ENCODE measurements at places on chromosomes 16 and 17. TPM values are rescaled to one million over a fixed set of nuclear protein-coding genes. Genes with fewer than 3 reads are reported as not detected.

GRCh38 chr17:33989361-33990148 lies 265.5 kb upstream of the CCL2 start:
- H3K36me3 ChIP-seq = no peaks in the 10 kb centered on the region
- H3K27me3 ChIP-seq = peaks cover 2% of the 10 kb centered on the region
- H3K27ac ChIP-seq = no peak overlapping the region
- H3K4me1 ChIP-seq = no peaks in the 10 kb centered on the region
- no peak overlapping the region for H3K4me3 ChIP-seq
- no peak for DNase-seq

- H3K27ac ChIP-seq = no peak overlapping the region
- peaks cover 2% of the 10 kb centered on the region for H3K36me3 ChIP-seq
- DNase-seq = peak; percentile 91
- peak overlapping the region; percentile 7 for H3K4me3 ChIP-seq
- H3K27me3 ChIP-seq = no peaks in the 10 kb centered on the region
These were observed 10.3 kb downstream of the ZNF771 start for GRCh38 chr16:30417529-30418349.

- no peak overlapping the region for H3K4me3 ChIP-seq
- DNase-seq = no peak
- no peaks in the 10 kb centered on the region for H3K4me1 ChIP-seq
These were observed 40.0 kb upstream of the RBFOX3 start for GRCh38 chr17:79650861-79651260.

GRCh38 chr16:9323170-9323569 lies 231.7 kb downstream of the HAPSTR1 start:
- H3K36me3 ChIP-seq = no peaks in the 10 kb centered on the region
- H3K27me3 ChIP-seq = no peaks in the 10 kb centered on the region
- DNase-seq = no peak

GRCh38 chr16:64907844-64908243 lies 214.0 kb downstream of the CDH11 start:
- H3K4me1 ChIP-seq = peaks cover 4% of the 10 kb centered on the region
- no peaks in the 10 kb centered on the region for H3K36me3 ChIP-seq
- no peaks in the 10 kb centered on the region for H3K27me3 ChIP-seq
- no peak overlapping the region for H3K4me3 ChIP-seq
- no peak for DNase-seq

DNA sequence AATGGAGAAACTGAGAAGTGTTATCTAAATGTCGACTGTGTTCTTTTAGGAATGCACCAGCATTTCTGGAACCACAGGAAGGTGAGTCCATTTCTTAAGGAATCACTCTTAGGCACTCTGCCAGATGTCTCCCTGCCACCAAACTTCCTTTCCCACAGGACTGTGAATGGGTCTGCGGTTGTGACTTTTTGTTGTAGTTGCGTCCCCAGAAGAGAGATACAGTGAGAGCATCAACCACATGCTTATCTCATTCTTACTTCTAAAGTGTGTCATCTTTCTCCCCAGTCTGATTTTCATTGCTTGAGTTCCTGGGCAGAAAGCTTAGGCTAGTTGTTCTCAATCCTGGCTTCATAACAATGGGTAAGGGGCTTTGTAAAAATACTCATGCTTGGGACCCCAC lies 13.4 kb downstream of the ITPRIPL2 start:
- DNase-seq = no peak
- no peak overlapping the region for H3K27ac ChIP-seq
- no peak overlapping the region for H3K4me3 ChIP-seq

DNA sequence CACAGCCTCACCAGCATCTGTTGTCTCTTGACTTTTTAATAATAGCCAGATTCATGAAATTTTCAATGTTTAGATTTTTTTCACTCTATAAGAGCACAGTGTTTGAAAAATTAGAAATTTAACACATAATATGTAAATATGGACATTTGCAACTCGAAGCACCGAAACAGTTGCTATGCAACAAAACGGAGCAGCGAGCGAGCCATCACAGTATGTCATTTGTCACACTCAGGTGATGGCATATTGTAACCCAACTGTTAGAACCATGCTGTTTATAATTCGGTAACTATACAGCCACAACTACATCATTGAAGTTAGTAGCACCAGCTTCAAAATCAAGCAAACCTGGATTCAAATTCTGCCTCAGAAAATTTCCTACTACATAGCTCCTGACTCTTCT lies 410.8 kb downstream of the NPIPA8 start:
- no peak overlapping the region for H3K27ac ChIP-seq
- no peaks in the 10 kb centered on the region for H3K4me1 ChIP-seq
- no peak overlapping the region for H3K4me3 ChIP-seq
- H3K27me3 ChIP-seq = no peaks in the 10 kb centered on the region

The SLC52A1 gene
- total RNA-seq = not detected

The SLX1B gene
- 14.7 TPM for total RNA-seq

The SLC16A13 gene
- total RNA-seq = 1.3 TPM

The MAP2K6 gene
- 6.4 TPM for total RNA-seq

All from aorta (tissue), 5 donors.